ENCODE measurements at places on chromosomes 5 and 9.

- no peak for DNase-seq
These were observed 119.3 kb downstream of the SSBP2 start for GRCh38 chr5:81631621-81632020.

DNA sequence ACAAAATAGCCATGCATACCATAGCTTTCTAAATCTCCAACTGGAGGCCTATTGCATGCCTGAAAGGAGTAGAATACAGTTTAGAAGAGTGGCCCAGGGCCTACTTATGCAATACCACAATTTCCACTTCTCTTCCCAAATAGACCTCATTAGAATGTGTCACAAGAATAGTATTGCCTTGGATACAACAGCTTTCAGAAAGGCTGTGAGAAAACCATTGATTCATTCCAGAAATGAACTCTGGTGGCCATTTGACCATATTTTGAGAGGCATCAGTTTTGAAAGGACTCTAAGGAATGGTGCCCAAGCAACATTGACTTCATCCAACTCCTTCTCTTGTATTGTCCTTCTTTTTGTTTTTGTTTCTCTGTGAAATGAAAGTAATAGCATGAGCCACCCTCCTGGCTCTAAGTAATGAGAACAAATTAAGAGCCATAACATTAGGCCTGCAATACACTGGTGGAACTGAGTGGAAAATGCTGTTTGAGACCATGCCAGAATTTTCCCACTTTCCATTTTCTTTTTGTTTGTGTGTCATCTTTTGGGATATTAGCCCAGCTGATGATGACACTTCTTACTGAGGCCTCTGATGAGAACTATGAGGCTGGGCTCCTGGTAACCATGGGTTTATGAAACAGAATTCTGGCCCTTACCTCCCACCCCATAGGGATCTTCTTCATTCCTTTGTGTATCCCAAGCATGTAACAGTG is 90.2 kb downstream of the TMEM174 start:
- no peak for DNase-seq

DNA sequence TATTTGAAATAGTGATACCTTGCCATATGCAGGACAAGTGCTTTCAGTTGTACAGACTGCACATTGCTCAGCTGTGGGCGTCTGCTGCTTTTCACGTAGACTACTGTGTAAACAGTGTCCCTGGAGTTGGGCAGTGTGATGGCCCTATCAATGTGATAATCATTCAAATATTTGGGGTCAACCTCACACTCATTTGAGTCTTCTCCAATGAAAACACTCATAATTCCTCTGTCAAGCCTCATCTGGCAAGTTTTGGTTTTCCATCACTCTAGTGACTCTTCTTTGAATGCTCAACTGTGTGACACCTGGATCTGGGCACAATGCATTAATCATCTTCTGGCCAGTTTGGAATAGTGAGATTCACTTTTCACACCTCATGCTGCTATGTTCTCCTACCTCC is 64.4 kb downstream of the UGCG start:
- DNase-seq = no peak

DNA sequence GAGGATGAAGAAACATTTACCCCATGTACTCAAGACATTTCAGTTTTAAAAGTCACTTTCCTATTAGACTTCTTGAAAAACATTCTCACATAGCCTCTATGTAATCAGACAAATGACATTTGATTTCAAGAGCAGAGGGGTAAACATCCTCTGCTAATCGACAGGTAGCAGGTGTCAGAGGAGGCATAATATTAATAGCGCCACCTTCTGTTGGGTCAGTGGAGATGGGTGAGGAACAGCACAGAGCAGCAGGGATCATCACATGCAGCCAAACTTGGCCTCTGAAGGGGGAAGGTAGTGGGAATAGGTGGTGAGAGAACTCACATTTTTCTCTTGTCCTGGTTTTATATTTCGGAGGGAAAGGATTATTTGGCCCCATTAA is 3.3 kb upstream of the LSM11 start:
- no peak for DNase-seq

- no peak for DNase-seq
These were observed 19.1 kb downstream of the TDRD7 start for GRCh38 chr9:97431044-97431441.

GRCh38 chr9:114039484-114039883 is 38.6 kb downstream of the AMBP start:
- DNase-seq = no peak

DNA sequence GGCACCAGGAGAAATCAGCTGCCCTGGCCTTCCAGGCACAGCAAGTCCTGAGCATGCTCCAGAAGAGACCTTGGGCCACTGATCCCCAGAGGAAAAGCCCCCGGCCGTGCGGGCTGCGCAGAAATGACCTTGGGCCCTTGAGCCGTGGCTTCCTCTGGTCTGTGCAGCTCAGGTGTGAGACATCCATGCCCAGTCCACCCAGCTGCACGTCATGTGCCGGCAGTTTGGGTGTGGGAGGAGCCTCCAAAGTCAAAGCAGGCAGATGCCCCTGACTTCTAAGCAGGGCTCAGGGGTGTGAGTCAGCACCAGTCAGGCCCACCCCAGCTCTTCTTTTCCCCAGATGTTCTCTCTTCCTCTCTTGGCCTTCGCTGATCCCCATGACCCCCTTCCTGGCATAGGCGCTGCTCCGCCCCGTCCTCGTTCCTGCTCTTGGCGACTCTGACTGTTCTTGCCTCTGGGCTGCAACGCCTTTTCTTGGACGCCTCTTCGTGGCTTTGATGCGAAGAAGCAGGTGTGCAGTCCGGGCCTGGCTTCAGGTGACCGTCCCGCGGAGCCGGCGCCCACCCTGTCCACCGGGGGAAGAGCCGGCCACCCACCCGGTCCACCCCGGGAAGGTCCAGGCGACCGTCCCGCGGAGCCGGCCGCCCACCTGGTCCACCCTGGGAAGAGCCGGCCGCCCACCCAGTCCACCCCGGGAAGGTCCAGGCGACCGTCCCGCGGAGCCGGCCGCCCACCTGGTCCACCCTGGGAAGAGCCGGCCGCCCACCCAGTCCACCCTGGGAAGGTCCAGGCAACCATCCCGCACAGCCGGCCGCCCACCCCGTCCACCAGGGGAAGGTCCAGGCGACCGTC is 5.9 kb upstream of the QSOX2 start:
- DNase-seq = no peak

DNA sequence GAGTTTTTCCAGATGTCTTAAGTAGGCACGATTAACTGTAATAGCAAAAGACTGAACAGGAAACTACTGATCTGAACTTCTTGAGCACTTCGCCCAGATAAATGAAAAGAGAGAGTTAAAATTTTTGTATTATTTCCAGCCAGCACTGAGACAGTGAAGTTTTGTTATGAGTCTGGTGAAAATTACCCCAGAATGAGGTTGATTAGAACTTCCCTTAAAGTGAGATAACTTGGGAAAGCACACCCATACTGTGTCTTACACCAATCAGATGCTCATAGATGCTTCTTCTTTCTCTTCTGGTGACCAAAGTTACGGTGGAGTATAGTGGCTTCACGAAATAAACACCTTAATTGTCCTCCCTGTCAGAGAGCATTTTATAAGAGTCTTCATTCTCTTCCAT is 131.8 kb upstream of the SLC12A2 start:
- DNase-seq = no peak

DNA sequence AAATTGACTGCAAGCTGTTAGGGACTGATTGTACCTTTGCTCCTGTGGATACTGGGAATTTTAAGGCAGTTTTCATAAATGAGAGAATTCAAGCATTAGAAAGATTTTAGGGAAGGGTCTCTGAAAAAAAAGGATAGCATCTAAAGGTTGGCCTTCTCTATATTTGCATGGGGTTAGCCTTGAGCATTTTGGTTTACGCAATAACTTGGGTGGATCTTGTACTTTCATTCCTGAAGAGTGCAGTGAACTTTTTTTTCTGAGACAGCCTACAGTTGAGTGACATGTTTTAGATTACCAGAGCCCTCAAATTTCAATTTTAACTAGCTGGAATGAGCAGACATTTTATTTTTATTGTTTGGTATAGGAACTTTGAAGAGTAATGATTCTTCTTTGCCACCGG is 91.6 kb upstream of the NR3C1 start:
- DNase-seq = no peak

- DNase-seq = no peak
These were observed 53.7 kb downstream of the ZNF618 start for GRCh38 chr9:113929634-113930389.

DNA sequence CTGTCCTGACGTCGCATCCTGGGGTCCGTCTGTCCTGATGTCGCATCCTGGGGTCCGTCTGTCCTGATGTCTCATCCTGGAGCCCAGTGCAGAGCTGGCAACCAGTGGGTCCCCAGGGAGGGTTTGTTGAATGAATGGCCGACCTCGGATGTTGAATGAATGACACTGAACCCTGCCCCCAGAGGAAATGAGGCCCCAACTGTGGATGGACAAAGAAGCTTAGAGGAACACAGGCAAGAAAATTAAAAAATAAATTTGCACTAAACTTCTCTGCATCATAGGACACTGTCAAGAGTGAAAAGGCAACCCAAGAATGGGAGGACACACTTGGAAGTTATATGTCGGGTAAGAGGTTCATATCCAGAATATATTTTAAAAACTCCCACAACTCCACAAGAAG is 47.7 kb upstream of the NOTCH1 start:
- DNase-seq = no peak

- no peak for DNase-seq
These were observed 16.0 kb downstream of the NR2F1 start for GRCh38 chr5:93599001-93599379.

DNA sequence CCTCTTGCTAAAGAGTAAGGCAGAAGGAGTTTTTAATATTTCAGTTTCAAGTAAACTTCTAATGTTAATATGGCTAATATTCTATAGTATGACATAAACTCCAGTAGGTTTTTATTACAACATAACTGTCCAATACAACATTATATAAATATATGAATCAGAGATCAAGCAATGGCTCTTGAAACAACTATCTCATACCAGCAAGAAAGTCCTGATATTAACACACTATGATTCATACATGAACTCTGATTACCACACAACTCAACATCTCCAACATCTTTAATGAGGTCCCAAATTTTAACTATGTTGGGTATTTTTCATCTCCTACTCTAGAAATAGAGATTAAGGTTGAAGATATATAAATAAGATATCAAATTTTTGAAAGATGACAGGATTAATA is 878.3 kb downstream of the TLE1 start:
- DNase-seq = no peak

- no peak for DNase-seq
These were observed 518.5 kb downstream of the NR2F1-AS1 start for GRCh38 chr5:93062548-93062947.

- DNase-seq = no peak
These were observed 53.6 kb downstream of the LIX1 start for GRCh38 chr5:97088774-97089148.

DNA sequence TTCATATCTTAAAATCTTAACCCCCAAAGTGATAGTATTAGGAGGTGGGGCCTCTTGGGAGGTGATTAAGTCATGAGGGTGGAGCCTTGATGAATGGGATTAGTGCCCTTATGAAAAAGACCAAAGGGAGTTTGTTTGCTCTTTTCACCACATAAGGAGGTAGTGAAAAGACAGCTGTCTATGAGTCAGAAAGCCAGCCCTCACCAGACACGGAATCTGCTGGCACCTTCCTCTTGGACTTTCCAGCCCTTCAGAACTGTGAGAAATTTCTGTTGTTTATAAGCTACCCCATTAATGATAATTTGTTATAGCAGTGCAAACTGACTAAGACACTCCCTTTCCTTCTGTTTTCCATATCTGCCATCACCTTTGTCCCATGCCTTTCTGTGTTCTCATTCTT is 20.8 kb downstream of the IFNB1 start:
- no peak for DNase-seq

DNA sequence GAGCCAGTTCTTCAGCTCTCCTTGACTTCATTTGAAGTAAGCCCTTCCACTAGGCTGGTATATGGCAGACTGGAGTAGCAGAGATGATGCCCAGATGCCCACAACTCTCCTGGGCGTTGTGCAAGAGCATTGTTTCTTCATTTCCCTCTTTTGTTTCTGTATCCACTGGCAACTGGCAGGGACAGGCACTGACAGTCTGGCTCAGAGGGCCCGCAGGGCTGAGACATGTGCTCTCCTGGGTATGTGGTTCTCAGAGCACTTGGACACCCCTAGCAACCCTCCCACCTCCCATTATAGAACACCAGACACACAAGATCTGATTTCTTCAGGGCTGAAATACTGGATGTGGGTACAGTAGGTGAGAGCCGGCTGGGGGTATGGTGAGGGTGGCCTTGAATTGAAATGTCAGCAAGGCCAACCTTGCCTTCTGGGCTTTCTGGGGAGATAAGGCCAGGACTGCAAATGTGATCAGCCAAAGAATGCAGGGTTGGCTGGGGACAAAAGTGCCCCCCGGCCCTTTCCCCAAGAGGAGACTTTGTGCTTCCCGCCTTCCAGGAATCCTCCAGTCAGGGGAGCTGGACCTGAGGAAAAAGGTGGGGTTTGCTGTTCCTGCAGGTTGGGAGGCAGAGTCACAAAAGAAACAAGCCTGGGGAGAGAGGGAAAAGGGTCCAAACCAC is 28.6 kb upstream of the CTNNA1 start:
- no peak for DNase-seq

GRCh38 chr5:23289162-23289561 is 218.2 kb upstream of the PRDM9 start:
- no peak for DNase-seq

DNA sequence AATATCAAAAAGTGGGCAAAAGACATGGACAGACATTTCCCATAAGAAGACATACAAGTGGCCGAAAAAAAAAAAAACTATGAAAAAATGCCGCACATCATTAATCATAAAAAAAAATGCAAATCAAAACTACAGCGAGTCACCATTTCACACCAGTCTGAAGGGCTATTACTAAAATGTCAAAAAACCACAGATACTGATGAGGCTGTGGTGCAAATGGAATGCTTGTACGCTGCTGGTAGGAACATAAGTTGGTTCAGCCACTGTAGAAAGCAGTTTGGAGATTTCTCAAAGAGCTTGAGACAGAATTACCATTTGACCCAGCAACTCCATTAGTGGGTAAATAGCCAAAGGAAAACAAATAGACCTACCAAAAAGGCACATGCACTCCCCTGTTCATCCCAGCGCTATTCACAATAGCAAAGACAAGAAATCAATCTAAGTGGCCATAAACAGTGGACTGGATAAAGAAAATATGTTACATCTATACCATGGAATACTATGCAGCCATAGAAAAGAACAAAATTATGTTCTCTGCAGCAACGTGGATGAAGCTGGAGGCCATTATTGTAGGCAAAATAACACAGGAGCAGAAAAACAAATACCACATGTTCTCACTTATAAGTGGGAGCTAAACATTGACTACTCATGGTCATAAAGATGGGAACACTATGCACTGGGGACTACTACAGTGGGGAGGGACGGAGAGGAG is 110.6 kb upstream of the BOD1 start:
- DNase-seq = no peak

- DNase-seq = no peak
These were observed 164.7 kb downstream of the ADAMTSL1 start for GRCh38 chr9:18638371-18639249.

GRCh38 chr5:154708846-154709245 is 46.3 kb upstream of the LARP1 start:
- no peak for DNase-seq

- no peak for DNase-seq
These were observed 26.7 kb upstream of the FSD1L start for GRCh38 chr9:105421154-105421553.

GRCh38 chr9:109451311-109452025 is 46.6 kb downstream of the PTPN3 start:
- DNase-seq = no peak

- no peak for DNase-seq
These were observed 9.1 kb downstream of the ENHO start for GRCh38 chr9:34513567-34514214.

All from activated T-helper 1 cell treated with Interleukin-2 at 50 U/mL for 16 hours (primary cell).